Anterior cingulate cortex (tissue), 58 donors: ENCODE measurements at places on chromosomes 3 and 15.

GRCh38 chr3:31193871-31194270 is 299.4 kb upstream of the GADL1 start:
- no peak for DNase-seq

GRCh38 chr15:58185439-58185838 is 47.3 kb downstream of the AQP9 start:
- no peak for DNase-seq

DNA sequence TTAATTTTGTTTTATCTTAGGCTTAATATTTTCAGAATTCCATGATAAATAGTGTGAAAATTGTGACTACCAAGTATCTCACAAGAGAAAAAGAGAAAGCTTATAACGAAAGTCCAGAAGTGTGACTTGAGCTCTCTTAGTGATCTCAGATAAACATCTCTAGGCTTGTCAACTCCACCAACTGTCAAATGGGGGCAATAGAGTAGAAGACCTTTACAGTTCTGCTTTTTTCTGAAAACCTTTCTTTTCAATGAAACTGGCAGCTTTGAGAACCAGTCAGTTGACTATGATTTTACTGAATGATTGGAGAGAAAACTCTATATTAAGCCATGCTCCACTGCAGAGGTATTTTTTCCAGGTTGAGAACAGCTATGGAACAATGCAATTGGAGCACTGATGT is 119.2 kb upstream of the TP63 start:
- no peak for DNase-seq

- DNase-seq, result no peak
Observed at GRCh38 chr3:150106740-150107428, 136.2 kb upstream of the PFN2 start.
